ENCODE measurements at places on chromosomes 16 and 17.

GRCh38 chr16:50591800-50592771, 43.9 kb downstream of the NKD1 start:
- DNase-seq: no peak

DNA sequence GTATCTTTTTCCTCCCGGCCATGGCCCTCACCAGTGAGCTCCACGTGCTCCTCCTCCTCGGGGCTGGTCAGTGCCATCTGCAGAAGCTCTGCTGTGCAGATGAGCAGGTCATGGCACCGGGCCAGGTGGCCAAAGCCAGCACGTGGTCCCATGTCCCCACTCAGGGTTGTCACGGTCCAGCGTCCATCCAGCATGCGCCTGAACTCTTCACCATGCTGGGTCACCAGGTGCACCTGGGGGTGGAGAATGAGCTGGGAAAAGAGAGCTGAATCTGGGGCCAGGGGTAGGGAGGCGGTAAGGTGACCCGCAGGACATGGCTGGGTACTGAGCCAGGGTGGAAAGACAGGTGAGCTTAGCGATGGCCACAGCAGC, 1.3 kb downstream of the DHX58 start:
- no peak for DNase-seq

DNA sequence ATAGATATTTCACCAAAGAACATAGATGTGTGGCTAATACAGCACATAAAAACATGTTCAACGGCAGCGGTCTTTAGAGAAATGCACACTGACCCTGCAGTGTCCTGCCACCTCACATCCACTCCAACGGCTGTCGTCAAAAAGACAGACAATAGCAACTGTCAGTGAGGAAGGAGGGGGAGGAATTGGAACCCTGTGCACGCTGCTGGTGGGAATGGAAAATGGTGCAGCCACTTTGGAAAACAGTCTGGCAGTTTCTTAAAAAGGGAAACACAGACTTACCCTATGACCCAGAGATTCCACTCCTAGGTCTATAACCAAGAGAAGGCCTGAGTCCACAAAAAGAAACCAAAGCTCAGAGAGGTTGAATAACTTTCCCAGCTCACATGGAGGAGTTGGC, 7.7 kb downstream of the CEP295NL start:
- no peak for DNase-seq

GRCh38 chr17:64037180-64037579, 16.7 kb upstream of the ICAM2 start:
- DNase-seq: no peak

- no peak for DNase-seq
Observed at GRCh38 chr17:40134184-40134583, 6.2 kb upstream of the CASC3 start.

GRCh38 chr16:23950898-23951297, 115.1 kb downstream of the PRKCB start:
- DNase-seq: peak; percentile 81

Data from inflammatory macrophage (primary cell).